Left forelimb (tissue), 1 donor: ENCODE measurements at places on chromosomes 4 and X.

GRCh38 chrX:40201329-40201885 is 103.6 kb upstream of the BCOR start:
- no peak for DNase-seq

DNA sequence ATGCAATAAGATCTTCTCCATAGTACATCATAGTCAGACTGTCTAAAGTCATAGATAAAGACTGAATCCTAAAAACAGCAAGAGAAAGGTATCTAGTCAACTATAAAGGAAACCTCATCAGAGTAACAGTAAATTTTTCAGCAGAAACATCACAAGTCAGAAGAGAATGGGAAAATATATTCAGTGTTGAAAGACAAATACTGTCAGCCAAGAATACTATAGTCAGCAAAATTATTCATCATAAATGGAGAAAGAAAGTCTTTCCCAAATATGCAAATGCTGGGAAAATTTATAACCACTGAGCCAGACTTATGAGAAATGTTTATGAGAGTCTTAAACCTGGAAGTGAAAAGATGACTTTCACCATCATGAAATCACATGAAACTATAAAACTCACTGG is 136.7 kb downstream of the KDR start:
- DNase-seq = no peak

DNA sequence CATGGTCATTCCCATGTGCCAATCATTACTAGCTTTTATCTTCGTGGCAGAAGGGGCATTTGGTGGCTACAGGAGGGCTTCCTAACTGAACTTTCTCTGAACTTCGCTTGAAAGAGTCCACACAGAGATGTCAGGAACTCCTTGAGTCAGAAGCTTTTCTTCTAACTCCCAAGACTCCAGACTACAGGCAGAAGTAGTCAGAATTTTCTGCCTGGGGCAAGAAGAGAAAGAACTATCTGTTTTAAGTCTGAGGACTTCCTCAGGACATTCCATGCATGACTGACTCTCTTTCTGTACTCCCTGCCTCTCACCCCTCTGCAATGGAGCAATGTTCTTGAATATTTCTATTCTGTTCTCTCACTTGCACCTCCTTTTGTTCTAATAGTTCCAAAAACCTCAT is 170.5 kb upstream of the TBC1D9 start:
- DNase-seq = no peak

DNA sequence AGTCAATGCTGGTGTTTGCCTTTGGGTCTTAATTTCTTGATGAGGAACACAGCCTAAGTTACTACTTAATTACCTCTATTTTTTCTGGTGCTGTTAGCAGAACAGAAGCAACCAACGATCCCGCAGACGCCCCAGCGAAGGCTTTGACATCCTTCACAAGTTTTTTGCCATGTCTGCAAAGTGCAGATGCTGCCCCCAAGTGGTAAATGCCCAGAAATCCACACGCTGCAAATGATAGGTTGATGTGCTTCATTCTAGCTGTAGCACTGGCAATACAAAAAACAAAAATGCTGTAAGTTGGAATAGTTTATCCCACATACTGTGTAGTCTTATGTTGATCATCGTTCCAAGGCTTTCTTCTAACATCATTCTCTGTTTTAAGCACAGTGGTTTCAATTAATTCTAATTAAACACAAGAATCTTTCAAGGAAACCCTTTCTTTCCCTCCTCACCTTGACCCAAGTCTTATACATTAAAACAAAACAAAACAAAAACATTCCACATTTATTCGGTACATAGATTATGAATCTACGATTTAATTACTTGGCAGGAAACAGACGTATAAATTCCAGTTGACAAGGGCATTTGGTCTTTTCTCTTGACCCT is 1.2 kb downstream of the PNPLA4 start:
- DNase-seq = no peak

DNA sequence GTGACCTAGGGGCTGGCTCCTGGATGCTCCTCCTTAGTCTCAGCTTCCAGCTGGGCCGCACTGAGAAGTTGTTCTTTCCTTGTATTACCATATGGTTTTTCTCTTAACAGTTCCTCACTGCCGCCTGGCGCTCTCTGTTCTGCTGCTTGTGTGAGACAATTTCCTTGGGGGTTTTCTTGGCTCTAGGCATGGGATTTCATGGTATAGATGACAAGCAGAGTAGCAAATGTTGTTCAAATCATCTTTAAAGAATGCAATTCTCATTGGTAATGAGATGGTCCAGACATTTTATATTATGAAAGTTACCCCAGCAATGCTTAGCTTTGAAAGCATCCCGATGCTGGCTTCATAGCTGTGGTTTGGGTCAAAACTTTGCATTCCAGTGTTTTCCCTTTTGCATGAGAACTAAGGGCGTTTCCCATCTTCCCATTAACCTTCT is 37.6 kb downstream of the SEPTIN11 start:
- DNase-seq = peak; percentile 73

DNA sequence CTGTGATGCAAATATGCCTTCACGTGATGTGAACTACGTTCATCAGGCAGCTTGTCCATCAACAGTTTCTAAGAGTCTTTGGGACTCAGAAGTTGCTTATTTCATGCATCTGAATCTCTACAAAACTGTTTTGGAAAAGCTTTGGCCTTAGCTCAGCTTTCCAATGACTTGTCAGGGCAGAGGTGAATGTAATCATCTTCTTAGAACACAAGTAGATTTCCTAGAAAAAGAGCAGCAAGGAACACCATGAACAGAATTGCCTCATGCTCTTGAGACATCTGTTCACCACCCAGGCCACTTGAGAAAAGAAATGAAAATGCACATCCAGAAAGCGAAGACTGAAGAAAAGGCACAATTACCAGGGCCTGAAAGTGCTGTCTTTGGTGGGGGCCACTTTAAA is 105.8 kb upstream of the PDHA1 start:
- no peak for DNase-seq

DNA sequence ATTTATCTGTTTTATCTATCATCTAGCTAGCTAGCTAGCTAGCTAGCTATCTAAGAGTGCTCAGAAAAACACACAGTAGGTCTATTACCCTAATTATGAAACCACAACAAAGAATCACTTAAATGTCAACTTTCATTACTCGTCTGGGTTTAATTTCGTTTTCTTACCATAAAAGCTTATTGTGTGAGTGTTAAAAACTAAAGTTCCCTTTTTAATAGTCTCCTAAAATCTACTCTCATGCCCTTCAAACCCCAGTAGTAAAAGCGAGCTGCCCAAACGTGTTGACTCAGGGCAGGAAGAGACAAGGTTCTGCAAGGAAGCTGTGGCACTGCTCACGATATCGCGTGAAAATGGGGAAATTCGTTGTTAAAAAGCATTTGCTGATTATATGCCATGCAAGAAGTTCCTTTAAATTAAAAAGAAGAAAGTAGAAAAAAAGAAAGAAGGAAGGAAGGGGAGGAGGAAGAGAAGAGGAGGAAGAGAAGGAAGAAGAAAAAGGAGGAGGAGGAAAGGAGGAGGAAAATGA is 595 bp downstream of the MBNL3 start:
- no peak for DNase-seq

- no peak for DNase-seq
Observed at GRCh38 chrX:68498044-68498507, 775 bp upstream of the YIPF6 start.

- DNase-seq = no peak
Observed at GRCh38 chr4:16775411-16776154, 122.9 kb downstream of the LDB2 start.

- peak; percentile 87 for DNase-seq
Observed at GRCh38 chr4:173371292-173372192, 788 bp downstream of the SAP30 start.

DNA sequence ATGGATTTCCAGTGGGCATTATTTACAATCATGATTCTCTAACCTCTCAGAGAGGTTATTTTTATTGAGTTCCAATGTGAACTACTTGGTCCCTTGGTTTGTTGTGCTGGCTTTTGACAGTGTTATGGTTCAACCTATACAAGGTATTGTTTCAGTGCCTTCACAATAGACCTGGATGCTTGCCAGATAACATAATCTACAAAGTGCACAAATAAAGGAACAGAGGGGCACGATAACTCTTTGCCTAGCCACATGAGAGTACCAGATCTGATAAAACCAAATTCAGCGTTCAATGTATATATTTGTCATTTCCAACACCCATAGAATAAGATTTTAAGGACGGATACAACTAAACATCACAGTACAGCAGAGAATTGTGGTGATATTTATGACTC is 120.8 kb downstream of the RASL11B start:
- no peak for DNase-seq
